ENCODE measurements at places on chromosomes 6 and 20.

DNA sequence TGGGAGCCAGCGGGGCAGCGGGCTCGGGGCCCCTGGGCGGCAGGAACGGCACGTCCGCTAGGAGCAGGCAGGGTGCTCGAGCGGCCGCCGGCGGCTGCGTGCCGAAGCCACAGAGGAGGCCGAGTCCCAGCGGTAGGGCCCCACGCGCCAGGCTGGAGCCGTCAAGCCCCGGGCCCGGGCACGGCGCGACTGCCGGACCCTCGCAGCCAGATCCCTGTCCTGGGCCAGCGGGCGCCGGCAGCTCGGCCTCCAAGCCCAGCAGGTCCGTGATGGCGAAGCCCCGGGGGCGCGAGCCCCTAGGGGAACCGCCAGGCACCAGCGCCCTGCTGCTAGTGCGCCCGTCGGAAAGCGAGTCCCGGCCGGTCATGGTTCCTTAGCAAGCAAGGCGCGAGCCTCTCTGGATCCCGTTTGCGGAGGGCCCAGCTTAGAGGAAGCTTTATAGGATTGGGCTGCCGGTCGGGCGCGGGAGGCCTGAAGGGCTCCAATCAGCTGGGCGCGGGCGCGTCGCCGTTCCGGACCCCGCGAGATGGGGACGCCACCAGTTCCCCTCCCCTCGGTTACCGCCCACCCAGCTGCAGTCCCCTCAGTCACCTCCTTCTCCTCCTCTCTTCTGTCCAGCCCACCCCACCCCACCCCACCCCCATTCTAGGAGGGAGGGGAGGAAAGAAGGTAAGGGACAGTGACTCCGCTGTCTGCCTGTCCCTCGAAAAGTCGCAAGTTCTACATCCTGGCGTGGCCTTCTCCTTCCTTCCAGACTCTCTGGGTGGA is at the start of gene VSX1:
Gene VSX1 (minus strand): TSS at position 412 of the 768 bp plus-strand sequence. CDS start 45 bp downstream, at position 367.
- DNase-seq = no peak

DNA sequence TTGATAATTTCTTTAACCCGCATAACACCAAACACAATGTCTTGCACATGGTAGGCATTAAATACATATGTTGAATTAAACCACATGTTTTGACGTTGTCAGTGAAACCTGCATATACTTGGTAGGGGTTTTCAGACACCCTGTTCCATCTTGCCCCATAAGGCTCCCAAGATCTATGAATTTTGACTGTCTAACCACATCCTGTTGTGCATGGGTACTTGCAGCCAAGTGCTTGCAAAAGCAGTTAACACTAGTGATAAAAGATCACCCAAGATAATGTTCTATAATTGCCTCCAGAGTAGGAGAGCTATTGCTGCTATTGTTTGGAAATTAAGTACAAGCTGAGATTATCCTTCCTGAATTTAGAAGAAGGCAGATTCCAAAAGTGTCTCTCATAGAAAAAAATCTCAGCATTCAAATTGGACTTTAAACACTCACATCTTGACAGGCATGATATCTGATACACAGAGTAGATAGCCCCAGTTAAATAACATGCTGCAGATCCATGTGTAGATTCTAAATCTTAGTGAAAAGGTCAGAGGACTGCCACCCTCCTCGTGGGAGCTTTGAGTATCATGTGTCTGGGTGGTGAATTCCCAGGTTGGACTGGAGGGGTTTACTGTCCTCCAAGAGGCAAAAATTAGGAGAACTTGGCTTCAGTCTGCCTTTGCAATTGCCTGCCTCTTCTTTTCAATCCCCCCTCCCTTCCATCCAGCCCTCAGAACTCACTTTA is 25.8 kb upstream of the CCN6 start:
- DNase-seq = no peak

DNA sequence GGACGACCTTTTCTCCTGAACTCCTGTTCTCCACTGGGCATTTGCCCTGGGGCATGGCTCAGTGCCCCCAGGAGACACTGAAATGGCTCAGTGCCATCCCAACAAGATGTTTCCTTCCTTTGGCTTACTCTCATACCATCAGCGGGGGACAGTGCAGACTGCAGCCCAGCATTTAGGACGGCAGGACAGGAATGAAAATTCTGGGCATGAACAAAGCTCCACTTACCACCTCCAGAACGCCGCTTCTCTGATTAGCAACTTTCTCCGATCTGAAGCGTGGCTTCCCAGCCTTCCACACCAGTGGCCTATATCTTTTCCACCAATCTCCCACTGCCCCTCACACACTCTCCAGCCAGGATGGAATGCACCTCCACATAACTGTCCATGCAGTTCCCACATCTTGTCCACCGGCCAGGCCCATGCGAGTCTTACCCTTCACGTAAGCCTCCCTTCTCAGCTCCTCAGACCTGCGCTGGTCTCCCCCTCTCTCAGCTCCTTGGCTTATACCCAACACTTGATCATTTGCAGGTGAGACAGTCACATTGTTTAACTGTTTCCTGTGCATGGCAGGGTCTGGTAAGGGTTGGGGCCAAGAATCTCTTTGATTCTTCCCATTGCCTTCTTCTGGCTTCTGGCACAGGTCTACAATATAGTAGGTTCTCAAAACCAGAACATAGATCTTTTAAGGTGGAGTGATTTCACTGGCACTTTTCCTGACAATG is 114.5 kb downstream of the FYN start:
- no peak for DNase-seq

DNA sequence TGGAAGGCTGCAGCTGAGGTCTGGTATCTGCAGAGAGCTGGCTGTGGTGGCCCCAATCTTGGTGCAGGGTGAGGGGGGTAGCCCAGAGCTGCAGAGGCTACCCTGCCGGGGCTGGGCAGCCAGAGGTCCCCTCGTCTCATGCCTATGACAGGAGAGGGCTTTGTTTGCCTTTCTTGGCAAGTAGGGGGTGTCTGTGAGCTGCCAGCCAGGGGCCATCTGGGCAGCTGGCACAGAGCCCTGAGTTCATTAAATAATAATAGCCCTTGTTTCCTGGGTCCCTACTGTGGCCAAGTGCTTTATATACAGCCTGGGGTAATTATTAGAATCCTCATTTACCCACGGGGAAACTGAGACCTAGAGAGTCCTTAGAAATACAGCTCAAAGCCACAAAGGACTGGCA is 66.6 kb downstream of the EZR start:
- no peak for DNase-seq

DNA sequence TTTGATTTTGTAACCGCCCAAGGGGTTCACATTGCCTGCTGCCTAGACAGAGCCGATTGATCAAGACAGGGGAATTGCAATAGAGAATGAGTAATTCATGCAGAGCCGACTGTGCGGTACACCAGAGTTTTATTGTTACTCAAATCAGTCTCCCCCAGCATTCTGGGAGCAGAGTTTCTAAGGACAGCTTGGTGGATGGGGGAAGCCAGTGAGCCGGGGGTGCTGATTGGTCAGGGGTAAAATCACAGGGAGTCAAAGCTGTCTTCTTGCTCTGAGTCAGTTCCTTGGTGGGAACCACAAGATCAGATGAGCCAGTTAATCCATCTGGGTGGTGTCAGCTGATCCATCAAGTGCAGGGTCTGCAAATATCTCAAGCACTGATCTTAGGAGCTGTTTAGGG is 60.0 kb upstream of the EZR start:
- DNase-seq = no peak

DNA sequence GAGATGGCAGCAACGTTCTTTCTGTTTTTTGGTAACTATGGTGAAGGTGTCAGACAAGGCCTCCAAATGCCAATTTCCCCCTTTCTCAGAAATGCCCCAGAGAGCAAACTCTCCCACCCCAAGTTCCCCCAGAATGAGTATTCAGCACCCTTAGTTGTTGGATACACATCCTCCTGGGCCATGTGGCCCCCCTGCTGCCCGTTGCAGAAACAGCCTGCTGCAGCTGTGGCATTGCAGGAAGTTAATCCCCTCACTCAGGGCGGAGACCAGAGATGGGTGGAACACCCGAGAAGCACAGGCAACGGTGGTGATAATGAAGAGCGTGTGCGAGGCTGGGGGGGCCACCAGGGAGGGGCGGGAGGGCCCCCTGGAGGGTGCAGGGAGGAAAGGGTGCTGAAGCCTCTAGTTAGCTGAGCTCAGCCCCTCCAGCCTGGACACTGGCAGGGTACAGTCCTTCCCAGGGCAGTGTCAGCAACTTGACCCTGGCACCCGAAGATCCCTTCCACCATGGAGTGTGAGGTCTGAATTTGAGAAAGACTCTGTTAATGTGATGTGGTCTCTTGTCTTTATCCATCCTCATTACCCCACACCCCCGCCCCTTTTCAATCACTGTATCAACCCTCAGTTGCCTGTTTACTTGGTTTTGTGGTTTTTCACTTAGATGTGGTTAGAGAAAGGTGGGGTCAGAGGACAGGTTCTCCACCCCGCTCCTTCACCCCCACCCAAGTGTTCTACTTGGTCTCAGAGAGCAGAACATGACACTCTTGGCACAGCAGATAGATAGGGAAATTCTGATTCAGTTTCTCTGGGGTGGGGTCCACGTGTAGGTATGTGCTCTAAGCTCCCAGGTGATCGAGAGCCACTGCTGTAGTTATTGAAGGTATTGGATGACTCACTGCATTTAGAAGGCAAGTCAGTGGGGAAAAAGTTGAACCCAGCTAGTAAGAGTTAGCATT is 208.8 kb upstream of the SUPT3H start:
- no peak for DNase-seq

GRCh38 chr6:24909241-24910216 is 26.2 kb downstream of the RIPOR2 start:
- no peak for DNase-seq

- DNase-seq = no peak
These were observed 816.9 kb downstream of the DHX35 start for GRCh38 chr20:39778847-39779604.

- DNase-seq = no peak
These were observed 230.4 kb downstream of the PLCB1 start for GRCh38 chr20:8362457-8362856.

DNA sequence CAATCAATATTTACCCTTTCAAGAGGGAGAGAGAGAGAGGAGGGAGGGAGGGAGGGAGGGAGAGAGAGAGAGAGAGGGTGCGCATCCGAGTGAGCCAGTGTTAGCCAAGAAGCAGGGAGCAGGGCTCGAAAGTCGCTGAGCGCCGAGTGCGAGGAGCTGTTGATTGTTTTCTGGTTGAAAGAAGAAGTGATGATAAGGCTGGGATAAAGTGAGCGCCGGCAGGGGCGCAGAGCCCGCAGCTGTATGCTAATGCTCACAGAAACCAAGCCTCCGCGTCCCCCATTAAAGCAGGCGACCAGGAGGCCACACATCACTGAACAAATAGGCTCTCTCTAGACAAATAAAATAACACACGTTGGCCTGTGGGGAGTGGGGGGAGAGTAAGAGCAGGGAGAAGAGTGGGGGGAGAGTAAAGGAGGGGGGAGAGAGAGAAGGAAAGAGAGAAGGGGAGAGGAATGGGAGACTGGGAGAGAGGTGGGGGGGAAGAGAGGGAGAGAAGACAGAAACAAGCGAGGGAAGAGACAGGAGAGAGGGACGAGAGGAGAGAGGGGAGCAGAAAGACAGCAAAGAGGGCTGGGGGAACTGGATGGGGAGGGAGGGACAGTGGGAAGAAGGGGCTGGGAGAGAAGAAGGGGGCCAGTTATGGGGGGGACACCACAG is 5.0 kb upstream of the INSM1 start:
- DNase-seq = no peak

GRCh38 chr6:77466451-77467437 is 3.5 kb upstream of the HTR1B start:
- no peak for DNase-seq

- no peak for DNase-seq
These were observed 1.5 kb downstream of the COL21A1 start for GRCh38 chr6:56245903-56246351.

GRCh38 chr6:170388113-170388512 is 81.6 kb downstream of the FAM120B start:
- DNase-seq = no peak

DNA sequence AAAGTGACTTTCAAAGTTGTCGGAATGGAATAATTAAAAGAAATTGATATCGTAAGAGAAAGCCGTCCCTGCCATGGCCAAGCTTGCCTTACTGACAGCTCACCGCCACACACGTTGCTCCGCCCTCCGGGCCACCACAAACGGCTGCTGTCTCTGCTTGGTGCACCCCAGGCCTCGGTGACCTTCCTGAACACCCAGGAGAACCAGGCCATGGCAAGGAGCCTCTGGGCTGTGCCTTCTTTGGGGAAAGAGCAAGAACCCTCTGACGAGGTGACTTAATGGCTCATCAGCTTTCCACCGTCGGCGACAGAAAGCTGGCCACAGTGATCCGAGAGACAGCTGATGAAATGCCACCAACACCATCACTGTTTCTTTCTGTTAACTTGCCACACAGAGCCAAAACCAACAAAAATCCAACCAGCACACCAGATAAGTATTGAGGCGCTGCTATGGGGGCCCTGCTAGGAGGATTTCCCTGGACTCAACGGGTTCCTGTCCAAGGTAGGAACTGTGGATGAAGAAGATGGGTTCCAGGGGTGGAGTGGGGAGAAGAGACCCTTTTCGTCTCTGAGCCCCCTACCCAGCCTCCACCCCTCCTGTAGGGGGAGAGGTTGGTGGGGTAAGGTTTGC is 61.4 kb downstream of the NPEPL1 start:
- DNase-seq = peak; percentile 24

- no peak for DNase-seq
These were observed 43.9 kb downstream of the SRC start for GRCh38 chr20:37389844-37390275.

- no peak for DNase-seq
These were observed 74.0 kb upstream of the RALGAPA2 start for GRCh38 chr20:20786428-20786827.

DNA sequence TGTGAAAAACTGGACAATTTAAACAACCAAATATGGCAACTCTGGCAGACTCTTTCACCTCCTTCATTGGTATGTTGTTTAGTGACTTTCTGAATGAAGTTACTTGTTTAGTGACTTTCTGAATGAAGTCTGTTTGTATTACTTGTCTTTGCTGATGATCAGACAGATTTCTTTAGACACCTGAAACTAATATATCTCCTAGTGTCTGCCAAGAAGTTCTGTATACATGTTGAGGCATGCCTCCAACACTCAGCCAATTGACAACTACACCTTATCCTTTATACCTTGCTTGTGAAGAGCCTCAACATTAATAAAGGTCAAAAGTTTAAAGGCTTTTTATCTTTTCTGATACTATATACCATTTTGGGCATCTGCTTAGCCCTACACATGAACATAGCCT is 725.4 kb upstream of the EPHA7 start:
- DNase-seq = no peak

- DNase-seq = no peak
These were observed 120.7 kb upstream of the ADGRF1 start for GRCh38 chr6:47162793-47163192.

- DNase-seq = no peak
These were observed 161.8 kb downstream of the LRFN2 start for GRCh38 chr6:40425192-40425919.

GRCh38 chr20:63828951-63829350 is 2.1 kb downstream of the ZBTB46 start:
- DNase-seq = no peak

DNA sequence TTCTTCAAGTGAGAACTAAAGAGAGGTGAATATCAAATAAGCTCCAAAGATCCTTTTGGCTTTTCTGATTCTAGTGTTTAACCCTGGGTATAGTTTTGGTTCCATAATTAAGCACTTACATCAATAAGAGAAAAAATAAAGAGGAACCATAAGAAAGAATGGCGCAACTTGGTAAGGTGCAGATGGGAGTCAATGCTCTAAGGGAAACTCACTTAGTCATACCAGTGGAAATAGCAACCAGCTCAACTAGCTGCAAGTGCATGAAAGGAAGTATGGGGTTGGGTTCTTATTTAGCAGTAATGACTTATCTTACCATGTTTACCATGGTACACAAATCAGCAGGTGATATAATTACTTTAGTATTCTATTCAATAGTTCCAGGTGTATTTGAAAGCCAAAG is 296.5 kb upstream of the RUNX2 start:
- no peak for DNase-seq

Measured in left lobe of liver (tissue), 2 donors.